ENCODE measurements at places on chromosomes 12 and 14.

DNA sequence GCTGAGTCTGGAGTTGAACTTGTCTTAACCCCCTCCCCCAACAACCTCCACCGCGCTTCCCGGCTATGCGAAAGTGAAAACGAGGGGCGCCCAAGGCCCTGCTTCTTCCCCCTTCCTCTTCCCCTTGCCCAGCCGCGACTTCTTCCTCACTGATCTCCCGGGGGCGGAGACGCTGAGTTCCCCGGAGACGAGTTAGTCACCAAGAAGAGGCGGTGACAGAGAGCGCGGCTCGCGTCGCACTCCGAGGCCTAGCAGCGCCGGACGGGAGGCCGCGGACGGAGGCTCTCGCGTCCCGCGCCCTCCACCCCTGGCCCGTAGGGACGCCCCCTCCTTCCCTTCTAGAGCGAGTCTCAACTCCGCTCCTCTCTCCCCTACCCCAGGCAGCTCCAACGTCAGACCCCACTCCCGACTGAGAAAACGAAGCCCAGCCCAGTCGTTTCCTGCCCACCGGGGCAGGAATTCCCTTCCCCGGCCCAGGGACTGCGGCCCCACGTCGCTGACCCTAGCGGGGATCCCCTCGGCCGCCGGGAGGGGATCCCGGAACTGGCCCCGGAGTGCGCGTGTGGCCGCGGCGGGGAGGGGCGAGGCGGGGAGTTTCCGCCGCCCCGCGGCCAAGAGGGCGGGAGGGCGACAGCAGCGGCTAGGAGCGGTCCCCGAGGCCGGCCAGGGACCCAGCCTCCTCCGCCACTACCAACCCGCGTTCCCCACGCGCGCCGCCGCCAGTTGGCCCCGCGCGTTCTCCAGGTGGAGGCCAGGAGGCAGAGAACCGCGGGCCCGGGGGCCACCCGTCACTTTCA, 1.4 kb downstream of the BAZ1A start:
- DNase-seq, result peak; percentile 85

DNA sequence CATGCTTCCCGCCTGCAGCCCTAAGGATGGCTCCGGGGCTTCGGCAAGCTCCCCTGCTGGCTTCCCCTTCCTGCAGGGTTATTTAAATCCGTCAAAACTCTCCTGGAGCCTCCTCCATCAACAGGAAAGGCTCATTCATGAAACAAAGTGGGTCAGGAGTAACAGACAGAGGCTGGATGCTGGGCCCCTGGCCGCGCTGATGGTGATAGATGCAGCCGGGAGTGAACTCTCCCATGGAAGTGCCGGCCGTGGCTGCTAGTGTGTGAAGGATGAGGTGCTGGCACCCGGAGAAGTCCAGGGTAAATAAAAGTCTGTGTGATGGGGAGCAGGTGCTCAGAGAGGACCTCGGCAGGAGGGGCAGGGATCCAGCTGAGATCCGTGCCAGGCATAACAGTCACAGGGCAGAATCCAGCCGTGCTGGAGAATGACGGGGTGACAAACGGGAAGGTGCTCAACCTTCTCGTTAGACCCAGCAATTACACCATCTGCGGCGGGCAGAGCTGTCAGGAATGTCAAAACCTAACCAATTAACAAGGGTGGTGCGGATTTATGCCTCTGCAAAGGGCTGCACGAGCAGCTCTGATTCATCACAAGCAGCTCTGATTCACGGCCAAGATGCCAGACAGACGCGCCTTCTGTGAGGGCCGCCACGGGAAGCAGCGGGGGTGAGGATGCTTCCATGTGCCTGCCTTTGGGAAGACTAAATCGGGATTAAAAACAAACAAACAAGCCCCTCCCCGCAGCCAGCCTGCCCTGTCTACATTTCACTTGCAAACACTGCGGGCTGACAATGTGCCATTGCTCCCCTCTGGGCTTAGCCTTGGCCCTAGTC, 55.6 kb downstream of the SYNE3 start:
- DNase-seq, result no peak

DNA sequence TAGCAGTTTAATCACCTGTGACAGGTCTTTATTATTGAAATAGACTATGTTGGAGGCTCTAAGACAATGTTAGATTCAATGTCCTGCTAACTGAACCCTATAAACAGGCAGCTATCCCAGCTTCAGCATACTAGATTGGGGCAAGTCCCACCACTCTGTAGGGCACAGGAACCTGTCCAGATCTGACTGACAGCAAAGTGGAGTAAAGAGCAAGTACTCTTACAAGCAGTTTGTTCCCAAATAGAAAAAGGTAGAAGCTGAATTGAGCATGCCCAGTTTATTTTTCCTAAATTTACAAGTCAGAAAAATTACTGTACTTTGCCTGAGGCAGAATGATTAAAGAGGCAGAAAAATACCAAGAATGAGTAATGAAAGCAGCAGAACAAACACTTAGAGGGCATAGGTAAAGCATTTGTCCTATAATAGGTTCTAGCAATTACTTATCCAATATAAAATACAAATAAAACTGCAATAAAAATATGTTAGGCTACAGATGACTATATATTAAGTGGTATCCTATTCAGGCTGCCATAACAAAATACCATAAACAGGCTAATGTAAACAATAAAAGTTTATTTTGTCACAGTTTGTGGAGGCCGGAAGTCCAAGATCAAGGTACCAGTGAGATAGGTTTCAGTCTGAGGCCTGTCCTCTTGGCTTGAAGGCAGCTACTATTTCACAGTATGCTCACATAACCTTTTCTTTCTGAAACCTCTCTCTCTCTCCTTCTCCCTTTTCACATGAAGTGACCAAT, 868.2 kb downstream of the C12orf50 start:
- no peak for DNase-seq

DNA sequence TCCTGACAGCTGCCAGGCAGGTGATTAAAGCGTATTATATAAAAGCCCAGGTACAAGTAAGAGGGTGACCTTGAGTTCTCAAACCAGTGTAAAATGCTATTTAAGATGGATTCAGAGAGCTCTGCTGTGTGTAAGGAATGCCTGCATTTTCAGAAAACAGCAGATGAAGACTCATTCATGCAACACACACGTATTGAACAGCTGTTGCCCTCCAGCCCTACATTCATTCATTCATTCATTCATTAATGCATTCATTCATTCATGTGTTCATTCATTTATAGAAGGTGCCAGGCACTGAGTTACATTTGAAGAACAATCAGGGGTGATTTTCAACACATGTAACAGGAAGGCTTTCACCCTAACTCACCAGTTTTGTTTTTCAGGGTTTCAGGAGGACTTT, 27.4 kb upstream of the ELK3 start:
- DNase-seq, result no peak

DNA sequence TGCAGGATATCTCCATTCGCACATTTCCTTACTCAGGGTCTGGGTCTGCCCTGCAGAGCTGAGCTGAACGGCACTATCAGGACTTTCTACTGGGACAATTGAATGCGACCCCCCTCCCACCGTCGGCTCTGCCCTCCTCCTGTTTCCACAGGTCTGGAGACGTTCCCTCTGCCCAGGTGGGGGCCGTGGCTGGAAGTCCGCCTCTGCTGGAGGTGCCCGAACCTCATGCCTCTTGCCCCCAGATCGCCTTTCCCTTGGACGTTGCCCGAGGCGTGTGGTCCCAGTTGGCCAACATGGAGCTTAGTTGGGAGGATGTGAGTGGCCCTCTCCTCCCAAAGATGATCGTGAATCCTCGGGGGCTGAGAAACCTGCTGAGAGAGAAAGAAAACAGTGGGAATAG, 21.2 kb upstream of the KLC1 start:
- DNase-seq, result no peak

DNA sequence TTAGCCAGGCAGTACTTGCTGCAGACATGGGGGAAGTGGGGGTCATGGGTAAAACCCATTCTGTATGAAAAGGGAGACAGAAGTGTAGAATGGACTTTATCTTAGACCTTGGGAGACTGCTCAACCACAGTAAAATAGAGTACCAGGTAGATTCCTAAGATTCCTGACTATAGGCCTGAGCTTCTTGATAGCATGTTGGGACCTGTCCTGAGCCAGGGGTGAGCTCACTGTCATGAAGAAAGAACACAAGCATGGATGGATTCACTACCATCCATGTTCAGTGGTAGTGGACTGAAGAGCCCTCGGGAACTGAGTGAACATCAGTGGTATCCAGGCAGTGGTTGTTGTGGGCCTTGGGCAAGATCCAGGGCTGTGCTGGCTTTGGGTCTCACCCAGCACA, 1003.8 kb downstream of the TMTC2 start:
- DNase-seq, result no peak

GRCh38 chr12:39343665-39344064, 99.3 kb downstream of the KIF21A start:
- no peak for DNase-seq

GRCh38 chr14:61516964-61517653, 178.2 kb upstream of the HIF1A start:
- DNase-seq, result no peak

DNA sequence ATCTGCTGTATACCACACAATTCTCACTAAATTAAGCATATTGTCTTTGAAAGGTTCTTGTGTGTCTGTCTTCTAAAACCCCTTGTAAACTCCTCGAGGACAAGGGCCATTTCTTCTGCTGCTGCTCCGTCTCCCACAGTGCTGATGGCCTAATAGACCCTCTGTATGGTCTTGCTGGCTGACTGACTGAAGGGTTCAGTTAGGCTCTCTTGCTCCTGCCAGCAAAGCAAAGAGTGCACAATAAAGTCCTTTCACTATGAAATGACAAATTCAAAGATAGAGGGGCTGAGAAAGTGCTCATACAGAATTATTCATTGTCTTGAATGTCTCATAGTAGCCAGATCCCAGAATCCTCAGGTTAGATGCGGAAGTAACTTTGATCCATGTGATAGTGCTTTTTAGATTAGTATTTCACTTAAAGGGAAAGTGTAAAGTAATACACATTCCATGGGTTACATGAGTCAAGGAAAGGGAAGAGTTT, 14.2 kb upstream of the RIOX1 start:
- DNase-seq, result no peak

GRCh38 chr12:60465060-60465459, 869.2 kb downstream of the SLC16A7 start:
- DNase-seq, result no peak

All from GM10248 (cell line).